Activated naive CD4-positive, alpha-beta T cell (primary cell): ENCODE measurements at places on chromosomes 3 and 15.

DNA sequence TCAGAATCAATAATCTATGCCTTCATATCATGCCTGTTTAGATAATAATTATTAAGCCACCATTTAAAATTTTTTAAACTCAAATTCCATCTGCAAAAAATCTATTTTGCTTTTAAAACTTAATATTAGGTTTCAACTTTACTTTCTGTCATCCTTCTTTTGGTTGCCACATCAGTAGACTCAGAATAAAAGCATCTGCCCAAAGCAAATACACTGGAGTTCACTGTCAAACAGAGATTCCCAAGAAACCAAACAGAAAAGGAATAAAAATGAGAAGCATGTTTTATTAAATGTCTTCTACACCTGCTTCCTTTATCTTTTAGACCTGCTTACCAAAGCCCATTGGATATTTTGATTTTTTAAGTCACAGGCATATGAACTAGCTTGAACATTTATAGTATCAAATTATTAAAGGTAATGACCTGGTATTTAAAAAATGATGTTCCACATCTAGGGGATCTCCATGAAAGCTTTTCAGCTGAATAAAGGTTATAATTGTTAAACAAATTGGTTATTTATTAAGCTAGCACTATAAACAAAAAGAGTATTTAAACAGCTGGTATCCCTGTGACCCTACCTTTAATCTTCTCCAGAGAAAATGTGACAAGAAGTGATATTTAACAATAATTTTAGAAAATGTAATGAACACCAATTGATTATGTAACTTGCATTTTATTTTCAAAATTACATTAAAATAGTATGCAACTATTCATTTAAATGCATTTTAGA lies 62.5 kb downstream of the ALCAM start:
- DNase-seq = no peak

GRCh38 chr3:158379517-158379916 lies 191.5 kb upstream of the MLF1 start:
- DNase-seq = no peak

GRCh38 chr15:98856532-98856907 lies 151.1 kb downstream of the PGPEP1L start:
- DNase-seq = no peak

DNA sequence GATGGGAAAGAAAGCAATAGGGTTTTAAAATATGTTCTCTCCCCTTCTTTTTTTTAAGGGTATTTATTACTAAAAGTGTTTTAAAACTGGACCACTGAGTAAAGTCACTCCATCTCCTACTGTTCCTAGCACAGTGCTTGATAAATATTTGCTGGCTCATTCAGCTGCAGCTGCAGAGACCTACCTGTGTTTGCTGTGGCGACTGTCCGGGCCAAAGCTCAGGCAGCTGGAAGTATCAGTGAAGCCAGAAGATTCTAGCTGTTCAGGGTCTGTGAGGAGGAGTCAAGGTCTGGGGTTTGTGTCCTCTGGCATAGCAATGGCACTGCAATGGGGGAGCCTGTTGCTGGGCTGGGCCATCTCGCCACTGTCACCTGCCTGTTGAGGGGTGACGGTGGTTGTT lies 109.9 kb downstream of the RPLP1 start:
- no peak for DNase-seq

- no peak for DNase-seq
These were observed 37.9 kb downstream of the CPA3 start for GRCh38 chr3:148903022-148903442.

DNA sequence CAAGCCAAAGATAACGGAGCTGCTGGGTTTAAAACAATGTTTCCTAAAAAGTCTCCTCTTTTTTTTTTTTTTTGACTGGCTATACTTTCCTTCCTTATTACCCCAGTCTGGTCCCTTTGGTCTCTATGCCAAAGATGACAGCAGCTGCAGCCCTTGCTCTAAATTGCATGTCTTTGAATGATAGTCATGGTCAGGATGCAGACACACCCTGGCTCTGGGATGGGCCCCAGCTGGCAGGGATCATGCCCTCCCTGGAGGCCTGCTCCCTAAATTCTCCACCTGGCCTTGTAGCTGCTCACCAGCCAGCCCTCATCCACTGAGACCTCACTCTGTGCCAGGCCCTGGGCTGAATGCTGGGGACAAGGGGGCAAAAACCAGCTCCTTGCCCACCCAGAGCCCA lies 95.8 kb downstream of the MESD start:
- no peak for DNase-seq

- DNase-seq = no peak
These were observed 29.2 kb downstream of the STT3B start for GRCh38 chr3:31561891-31562290.

DNA sequence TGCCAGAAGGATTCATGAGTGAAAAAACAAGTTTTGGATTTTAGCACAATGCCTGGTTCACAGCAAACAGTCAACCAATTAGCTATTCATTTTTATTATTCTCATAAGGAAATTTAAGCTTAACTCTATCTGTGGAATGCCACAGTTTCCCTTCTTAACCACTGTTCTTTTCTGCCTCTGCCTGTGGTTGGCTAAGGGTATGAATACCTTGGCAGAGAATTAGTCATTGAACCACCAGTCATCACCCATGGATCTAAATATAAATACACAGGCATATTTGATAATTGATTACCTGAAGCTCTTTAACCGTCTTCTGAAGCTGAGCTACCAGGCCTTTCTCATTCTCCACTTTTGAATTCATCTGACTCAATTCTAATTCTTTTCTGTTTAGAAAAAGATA lies 79.9 kb downstream of the MYH15 start:
- no peak for DNase-seq

- DNase-seq = no peak
These were observed 34.2 kb downstream of the ALS2CL start for GRCh38 chr3:46659285-46659684.

- DNase-seq = no peak
These were observed 183.6 kb downstream of the EPHB1 start for GRCh38 chr3:134978658-134979057.

- no peak for DNase-seq
These were observed 20.0 kb downstream of the ARHGEF3 start for GRCh38 chr3:56781762-56782161.

DNA sequence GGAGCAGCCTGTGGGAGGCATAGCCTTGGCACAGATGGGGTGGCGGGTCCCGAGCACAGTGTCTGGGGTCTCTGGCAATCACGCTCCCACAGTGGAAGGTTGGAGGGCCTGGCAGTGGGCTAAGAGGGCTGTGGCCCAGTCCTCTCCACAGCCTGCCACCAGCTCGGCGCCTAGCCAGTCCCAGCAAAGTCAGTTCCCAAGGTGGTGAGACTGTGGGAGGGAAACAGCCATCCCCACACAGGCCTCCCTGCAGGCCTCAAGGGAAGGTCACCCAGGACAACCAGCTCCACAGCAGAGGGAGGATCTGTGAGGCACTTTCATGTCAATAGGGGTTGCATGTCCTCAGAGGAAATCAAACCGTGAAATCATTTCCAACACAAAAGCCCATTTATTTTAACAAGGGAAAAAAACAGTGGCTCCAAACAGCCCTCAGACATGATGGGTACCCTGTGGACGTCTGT lies 27.6 kb upstream of the LIMD1 start:
- no peak for DNase-seq

- DNase-seq = no peak
These were observed 46.8 kb upstream of the VPS8 start for GRCh38 chr3:184765047-184765729.

- no peak for DNase-seq
These were observed 268.4 kb upstream of the CHRM5 start for GRCh38 chr15:33699691-33700447.

DNA sequence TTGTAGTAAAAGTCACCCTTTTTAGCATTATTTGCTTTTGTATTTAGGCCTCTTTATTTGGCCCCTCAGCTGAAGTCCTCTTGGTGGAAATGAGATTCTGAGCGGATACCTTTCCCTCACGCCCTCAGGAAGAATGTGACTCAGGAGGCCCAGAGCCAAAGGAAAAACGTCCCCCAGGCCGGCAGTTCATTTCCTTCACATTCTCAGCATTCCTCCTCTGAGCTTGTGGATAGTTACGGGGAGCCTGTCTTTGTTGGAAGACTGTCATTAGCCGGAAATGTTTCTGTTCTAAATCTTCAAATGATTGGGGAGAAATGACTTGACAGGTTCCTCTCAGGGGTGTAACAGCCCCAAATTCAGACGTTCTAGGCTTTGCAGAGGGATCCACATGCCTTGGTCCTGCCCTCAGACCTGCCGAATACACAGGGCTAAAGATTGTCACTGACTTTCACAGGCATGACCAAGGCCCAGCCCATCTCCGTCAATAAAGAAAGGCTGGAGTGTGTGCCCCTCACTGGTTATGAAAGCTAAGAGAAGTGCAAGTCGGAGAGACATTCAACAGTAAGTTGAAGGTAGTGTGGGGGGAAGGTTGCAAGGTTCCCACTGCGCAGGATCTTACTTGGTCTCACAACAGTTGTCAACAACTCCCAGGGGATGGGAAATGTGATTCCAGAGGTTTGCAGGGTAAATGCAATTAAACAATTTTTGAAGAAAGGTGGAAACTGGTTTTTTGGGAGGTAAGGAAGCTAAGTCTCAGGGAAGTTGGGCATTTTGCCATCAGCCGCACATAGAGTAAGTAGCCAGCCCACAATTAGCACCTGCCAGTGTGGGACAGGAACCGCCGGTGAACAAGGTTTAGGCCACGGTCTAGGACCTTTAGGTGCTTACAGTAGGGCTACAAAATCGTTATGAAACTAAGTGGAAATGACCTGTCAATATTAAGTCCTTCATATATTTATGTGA lies 39.7 kb upstream of the MYZAP start:
- DNase-seq = no peak

DNA sequence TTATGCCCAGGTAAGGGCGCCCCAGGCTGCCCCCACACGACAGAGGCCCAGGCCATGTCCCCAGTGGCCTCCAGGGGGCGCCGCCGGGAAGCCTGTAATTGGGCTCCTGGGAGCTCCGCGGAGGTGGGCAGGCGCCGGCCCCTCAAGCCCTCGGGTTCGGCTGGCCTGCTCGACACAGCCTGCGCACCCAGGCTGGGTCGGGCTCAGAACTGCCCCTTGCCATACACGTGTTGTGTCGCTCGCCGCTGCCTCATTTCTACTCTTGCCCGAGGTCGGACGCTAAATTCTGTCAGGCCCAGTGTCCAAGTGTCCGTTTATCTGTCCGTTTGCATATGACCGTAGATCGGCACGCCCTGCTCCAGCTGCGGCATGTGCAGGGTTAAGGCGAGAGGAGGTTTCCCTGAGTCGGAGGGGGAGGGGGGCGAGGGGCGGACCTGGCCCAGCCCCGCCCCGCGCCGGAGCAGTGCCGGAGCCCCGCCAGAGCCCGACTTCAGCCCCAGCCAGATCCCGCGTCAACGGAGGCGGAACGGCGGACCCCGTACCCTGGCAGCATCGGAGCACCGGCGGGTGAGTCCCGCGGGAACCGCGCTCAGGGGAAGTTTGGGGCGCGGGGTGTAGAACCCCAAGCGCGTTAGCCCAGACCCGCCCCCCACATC lies at the start of gene KLHDC8B:
KLHDC8B (plus strand) TSS at position 480 of the 656 bp plus-strand sequence. CDS start 1,172 bp downstream, outside the sequence.
- DNase-seq = peak; percentile 68

DNA sequence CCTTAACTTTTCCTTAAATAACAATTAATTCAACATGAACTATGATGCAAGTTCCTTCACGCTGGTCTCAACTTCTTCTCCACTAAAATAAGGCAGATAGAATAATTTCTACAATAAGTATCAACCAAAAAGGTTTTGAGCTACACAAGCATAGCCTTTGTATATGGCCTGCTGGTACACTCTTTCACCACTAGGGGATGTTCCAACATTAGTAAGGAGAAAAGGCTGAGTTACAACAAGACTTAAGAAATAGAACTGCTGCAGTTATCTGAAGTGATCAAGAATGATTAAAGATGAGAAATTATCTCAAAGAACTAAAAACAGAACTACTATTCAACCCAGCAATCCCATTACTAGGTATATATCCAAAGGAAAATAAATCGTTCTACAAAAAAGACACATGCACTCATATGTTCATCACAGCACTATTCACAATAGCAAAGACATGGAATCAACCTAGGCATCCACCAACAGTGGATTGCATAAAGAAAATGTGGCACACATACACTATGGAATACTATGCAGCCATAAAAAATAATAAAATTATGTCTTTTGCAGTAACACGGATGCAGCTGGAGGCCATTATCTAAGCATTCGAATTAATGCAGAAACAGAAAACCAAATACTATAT lies 14.4 kb downstream of the ATP13A3 start:
- no peak for DNase-seq

- DNase-seq = no peak
These were observed 495.4 kb downstream of the OTOL1 start for GRCh38 chr3:161991901-161992540.

DNA sequence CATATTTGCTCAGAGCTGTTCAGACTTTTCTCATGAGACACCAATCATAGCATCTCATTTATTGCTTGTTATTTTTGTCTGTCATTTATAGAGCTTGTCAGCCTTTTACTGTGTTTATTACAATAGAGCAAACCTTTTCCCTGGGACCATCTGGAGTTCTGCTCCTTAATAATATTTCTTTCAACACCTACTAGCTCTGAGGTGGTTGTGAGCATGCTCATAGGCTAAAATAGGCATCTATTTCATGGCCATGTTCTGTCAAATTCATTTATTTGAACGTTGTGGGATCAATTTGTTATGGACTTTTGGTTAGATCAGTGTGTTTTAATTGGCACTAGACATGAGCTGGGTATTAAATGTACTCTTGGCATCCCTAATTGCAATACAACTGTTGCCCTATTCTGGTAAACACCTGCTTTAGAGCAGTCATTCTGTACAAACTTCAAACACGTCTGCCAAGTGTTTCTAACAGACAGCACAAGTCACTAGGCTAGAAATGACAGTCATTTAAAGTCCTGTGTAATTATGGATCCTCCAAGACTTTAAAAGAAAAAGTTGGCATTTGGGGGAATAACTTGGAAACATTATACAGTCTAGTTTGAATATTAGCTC lies 766.3 kb downstream of the ZNF385D start:
- no peak for DNase-seq

DNA sequence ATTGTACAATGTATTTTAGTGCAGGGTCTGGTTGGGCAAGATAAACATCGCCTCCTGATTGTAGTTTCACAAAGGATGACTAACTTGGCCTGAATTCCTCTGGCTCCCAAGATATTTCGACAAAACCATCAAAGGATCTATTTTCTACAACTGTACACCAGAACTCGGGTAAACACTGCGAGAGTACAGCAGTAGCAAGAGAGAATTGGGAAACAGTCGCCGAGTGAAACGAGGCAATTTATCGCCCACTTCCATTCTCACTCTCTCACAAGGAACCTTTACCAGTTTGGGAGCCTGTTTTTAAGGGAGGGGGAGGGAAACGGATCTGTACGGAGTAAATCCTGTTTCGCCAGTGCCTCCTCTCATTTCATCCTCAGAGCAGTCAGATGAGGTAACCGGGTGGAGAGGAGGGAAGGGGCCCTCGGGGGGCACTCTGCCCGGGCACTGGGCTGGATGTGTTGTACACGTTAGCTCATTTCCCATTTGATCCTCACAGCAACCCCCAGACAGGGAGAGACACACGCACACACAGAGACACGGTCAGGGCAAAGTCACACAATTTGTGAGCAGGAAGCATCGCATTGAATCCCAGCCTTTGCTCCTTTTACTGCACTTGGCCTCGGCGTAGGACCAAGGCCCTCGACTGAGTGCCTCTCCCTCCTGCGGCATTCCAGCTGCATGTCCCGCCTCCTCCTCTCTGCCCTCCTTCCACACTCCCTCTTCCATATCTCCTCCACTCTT lies 120.1 kb downstream of the LIPC start:
- no peak for DNase-seq

GRCh38 chr15:40251486-40252140 lies 12.8 kb downstream of the PAK6 start:
- DNase-seq = no peak

- peak; percentile 67 for DNase-seq
These were observed at the start of gene CPOX for GRCh38 chr3:98593046-98593936. TSS of gene CPOX (minus strand) at chr3:98593611. CDS start at chr3:98593504, 107 bp downstream.
